ENCODE measurements at places on chromosomes 16 and 17. TPM values are rescaled to one million over a fixed set of nuclear protein-coding genes. Genes with fewer than 3 reads are reported as not detected.
A peak's percentile ranks its signal among the peaks of the same experiment; 100 is the strongest.

DNA sequence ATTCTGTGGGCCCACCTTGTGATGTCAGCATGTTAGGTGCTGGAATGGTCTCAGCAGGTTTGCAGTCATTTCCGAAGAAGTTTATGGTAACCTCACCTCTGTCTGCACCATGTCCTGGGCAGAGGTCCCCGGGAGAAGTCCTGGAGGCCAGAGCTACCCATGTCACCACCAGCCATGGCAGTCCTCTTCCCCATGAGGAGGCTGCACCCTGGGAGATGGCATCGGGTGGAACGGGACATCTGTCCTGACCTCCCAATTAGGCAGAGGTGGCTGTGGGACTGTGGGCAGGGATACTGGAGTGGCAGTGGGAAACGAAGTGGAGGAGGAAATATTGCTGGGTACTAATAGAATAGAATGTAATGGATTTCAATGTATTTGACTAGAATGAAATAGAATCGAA is 511.8 kb upstream of the WSB1 start:
- H3K27me3 ChIP-seq, result no peaks in the 10 kb centered on the region
- no peaks in the 10 kb centered on the region for H3K4me1 ChIP-seq
- no peaks in the 10 kb centered on the region for H3K36me3 ChIP-seq
- H3K27ac ChIP-seq, result no peak overlapping the region
- no peak overlapping the region for H3K4me3 ChIP-seq

PER1 gene
- 56.8 TPM for polyA plus RNA-seq

DNA sequence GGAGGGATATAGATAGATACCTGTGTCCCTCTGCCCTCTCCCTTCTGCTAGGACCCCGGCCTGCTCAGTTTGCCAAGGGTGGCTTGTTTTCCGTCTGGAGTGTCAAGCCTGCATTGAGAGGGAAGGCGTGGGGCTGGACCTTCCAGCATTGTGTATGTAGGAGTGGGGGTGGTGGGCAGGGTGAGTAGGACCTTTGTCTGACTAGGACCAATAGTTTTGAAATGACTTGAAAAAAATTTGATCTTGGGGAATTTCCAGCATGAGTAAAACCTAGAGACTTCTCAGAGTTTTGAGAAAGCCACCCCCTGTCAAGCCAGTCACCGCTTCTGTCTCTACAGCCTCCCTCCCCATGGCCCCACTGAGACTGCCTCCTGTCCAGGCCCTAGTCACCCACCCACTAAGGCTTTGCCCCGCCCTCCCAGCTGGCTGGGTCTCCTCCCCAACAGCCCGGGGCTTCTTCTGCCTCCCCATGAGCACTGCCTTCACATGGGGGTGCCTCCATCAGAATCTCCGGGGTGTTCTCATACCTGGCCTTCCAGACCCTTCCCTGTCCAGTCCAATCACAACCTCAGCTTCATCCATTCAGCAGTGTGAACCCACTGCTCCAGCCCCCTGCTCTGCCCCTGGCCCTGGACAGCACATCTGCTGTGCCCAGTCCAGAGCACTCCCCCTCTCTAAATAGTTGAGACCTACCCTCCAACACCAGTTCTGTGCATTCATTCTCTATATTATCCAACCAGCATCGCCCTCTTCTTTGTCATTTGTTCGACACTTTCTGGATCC is 207.0 kb downstream of the MSI2 start:
- H3K27ac ChIP-seq, result no peak overlapping the region
- peaks cover 25% of the 10 kb centered on the region for H3K4me1 ChIP-seq
- no peaks in the 10 kb centered on the region for H3K27me3 ChIP-seq
- no peak for DNase-seq

DNA sequence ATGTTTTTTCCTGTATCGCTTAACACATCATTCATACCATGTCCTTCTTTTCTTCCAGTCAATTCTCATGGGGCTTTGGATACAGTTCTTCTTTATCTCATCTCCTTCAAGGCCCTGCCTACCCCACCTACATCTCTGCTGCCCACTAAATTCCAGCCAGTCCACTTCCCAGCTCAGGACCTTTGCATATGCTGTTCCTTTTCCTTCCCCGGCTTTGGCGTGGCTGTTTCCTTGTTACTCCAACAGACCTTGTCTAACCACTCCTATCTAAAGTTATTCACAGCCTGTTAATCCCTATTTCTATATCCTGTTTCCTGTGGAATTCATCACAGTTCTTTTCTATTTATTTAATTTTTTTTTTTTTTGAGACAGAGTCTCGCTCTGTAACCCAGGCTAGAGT is 6.6 kb upstream of the STAT3 start:
- H3K4me1 ChIP-seq, result peaks cover 1% of the 10 kb centered on the region
- DNase-seq, result no peak
- no peaks in the 10 kb centered on the region for H3K27me3 ChIP-seq
- no peak overlapping the region for H3K4me3 ChIP-seq
- H3K27ac ChIP-seq, result no peak overlapping the region
- H3K36me3 ChIP-seq, result no peaks in the 10 kb centered on the region

GRCh38 chr17:28043741-28044140 is 1.3 kb downstream of the NLK start:
- no peak for DNase-seq
- peak overlapping the region; percentile 12 for H3K4me3 ChIP-seq
- no peak overlapping the region for H3K27ac ChIP-seq
- H3K36me3 ChIP-seq, result peaks cover 5% of the 10 kb centered on the region

DNA sequence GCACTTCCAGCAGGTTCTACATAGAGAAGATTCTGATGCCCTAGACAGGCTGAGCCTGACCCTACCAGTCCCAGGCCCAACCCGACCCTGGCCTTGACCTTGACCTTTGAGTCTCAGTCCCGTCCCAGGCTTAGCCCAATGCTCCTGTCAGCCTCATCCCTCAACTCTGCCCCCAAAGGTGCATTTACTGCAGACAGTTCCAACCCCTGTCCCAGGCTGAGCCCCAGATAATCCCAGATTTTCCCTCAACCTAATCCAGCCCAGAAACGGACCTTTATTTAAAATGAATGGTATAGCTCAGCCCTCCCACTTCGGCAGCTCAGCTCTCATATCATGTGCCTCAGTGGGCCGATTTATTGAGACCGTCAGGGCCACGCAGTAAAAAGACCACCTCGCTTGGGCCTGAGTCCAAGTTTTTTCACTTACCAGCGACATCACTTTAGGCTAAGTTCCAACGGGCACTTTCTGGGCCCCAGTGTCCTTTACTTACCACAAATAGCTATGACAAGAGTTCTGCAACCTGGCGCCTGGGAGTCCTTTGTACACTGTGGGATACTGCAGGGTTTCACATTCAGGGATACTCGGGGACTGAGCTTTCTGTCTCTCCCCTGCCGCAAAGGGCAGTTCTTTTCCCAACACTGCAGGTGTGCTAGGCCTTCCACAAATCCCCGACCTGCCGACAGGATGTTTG is 89.5 kb downstream of the WSCD1 start:
- no peak for DNase-seq
- H3K27ac ChIP-seq, result no peak overlapping the region
- no peak overlapping the region for H3K4me3 ChIP-seq
- peaks cover 17% of the 10 kb centered on the region for H3K27me3 ChIP-seq
- H3K36me3 ChIP-seq, result no peaks in the 10 kb centered on the region

DNA sequence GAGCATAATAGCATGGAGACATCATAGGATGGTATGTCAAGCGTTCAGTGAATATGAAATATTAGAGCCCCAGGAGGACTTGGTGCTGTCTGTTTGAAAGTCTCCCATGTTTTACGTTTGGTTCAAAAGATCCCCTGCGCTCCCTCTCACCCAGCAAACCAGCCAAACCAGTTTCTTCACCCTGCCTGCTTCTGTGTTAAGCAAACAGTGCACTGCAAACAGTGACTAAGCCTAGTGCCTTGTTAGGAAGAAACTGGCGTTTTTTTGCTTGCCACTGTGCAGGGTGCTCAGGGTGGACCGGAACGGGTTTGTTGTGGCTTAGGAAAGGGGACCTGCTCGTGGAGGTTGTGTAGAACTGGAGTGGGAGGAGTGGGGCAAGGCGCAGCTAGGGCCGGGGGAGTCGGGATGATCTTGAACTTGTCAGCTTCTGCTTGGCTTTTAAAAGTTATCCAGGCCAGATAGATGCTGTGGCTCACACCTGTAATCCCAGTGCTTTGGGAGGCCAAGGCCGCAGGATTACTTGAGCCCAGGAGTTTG is 7.7 kb downstream of the CDH1 start:
- H3K4me3 ChIP-seq, result no peak overlapping the region
- H3K36me3 ChIP-seq, result no peaks in the 10 kb centered on the region
- H3K27ac ChIP-seq, result no peak overlapping the region
- no peak for DNase-seq
- no peaks in the 10 kb centered on the region for H3K27me3 ChIP-seq

- peaks cover 77% of the 10 kb centered on the region for H3K4me1 ChIP-seq
- peak overlapping the region; percentile 99 for H3K27ac ChIP-seq
- peak overlapping the region; percentile 69 for H3K4me3 ChIP-seq
- no peaks in the 10 kb centered on the region for H3K27me3 ChIP-seq
These were observed 1.4 kb downstream of the MFAP4 start for GRCh38 chr17:19385521-19385983.

CKLF gene
- 211 TPM for polyA plus RNA-seq

DNA sequence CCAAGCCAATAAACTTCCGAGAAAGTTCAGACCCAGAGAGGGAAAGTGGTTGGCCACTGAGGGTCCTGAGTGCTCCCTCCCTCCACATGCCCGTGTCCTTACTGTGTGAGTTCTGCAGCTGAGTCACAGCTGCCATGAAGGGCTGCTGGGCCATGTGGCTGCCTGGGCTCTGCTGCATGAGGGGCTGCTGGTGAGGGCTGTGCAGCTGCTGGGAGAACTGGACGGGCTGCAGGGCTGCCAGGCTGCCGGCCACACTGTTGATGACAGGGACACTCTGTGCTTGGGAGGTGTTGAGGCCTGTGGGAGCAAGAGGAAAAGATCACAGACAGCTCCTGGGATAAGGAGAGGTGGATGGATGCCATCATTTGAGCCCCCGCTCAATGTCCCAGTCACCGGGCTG is 44.0 kb downstream of the HNF1B start:
- no peak overlapping the region for H3K4me3 ChIP-seq
- H3K27ac ChIP-seq, result no peak overlapping the region
- H3K4me1 ChIP-seq, result no peaks in the 10 kb centered on the region
- H3K27me3 ChIP-seq, result no peaks in the 10 kb centered on the region
- no peaks in the 10 kb centered on the region for H3K36me3 ChIP-seq

KRTAP4-5 gene
- polyA plus RNA-seq, result not detected

DNA sequence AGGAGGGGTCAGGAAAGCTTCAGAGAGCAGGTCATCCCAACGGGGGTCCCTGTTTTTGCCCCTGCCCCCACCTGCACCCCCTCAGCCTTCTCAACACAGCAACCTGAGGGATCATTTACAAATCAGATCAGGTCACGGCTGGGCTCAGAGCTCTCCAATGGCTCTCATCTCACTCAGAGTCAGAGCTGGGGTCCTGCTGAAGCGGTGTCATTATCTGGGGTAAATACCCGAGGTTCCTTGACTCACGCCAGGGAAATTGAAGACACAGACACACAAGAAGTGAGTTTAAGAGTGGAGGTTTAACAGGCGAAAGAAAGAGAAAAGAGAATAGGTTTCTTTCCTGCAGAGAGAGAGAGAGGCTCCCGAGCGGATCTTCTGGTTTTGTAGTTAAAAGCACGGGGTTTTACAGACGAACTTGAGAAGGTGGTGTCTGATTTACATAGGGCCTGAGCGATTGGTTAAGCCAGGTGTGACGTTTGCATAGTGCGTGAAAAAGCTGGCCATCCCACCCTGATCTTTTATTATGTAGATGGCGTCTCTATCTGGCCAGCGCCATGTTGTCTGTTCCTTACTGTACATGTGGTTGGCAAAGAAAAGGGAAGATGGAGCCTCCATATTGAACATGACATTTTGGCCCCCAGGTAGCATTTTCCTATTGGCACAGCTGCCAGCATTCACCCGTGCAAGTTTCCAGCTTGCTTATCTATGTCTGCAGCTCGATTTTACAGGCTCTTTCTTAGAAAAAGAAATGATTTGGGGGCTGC is 51.4 kb downstream of the WSB1 start:
- no peak overlapping the region for H3K27ac ChIP-seq
- DNase-seq, result no peak
- peaks cover 3% of the 10 kb centered on the region for H3K4me1 ChIP-seq
- no peak overlapping the region for H3K4me3 ChIP-seq

HASPIN gene
- polyA plus RNA-seq, result 1.4 TPM

TBC1D3C gene
- not detected for polyA plus RNA-seq

HBQ1 gene
- polyA plus RNA-seq, result 5.2 TPM

DNA sequence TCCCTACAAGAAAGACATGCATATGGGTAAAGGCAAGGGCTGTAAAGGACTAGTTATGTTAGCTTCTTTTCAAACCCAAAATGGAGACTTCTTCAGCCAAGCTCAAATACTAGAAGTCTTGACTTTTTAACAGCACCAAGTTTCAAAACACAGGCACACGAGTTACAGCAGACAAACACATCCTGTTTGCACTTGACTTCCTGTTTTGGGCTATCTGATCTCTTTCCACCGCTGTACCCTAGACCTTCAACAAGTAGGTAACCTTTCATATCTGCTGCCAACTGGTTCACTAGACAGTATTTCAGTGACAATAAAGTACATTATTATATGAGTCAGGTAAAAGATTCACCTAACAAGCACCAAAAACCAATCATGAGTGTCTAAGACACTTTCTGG is 12.3 kb downstream of the RFFL start:
- H3K36me3 ChIP-seq, result no peaks in the 10 kb centered on the region
- peaks cover 13% of the 10 kb centered on the region for H3K4me1 ChIP-seq
- no peak overlapping the region for H3K4me3 ChIP-seq
- DNase-seq, result no peak
- H3K27me3 ChIP-seq, result no peaks in the 10 kb centered on the region

RCVRN gene
- polyA plus RNA-seq, result not detected

- no peaks in the 10 kb centered on the region for H3K36me3 ChIP-seq
- no peak for DNase-seq
- H3K4me1 ChIP-seq, result no peaks in the 10 kb centered on the region
- H3K27ac ChIP-seq, result no peak overlapping the region
These were observed 319.1 kb downstream of the TOX3 start for GRCh38 chr16:52227851-52228250.

GRCh38 chr16:14678748-14679497 is 15.2 kb downstream of the PLA2G10 start:
- no peak overlapping the region for H3K27ac ChIP-seq
- H3K4me3 ChIP-seq, result no peak overlapping the region
- H3K36me3 ChIP-seq, result no peaks in the 10 kb centered on the region
- DNase-seq, result no peak

GRCh38 chr16:64973171-64973570 is 148.7 kb downstream of the CDH11 start:
- no peaks in the 10 kb centered on the region for H3K27me3 ChIP-seq
- no peak overlapping the region for H3K4me3 ChIP-seq
- no peak for DNase-seq
- H3K4me1 ChIP-seq, result peaks cover 12% of the 10 kb centered on the region
- no peak overlapping the region for H3K27ac ChIP-seq

MEOX1 gene
- 0.05 TPM for polyA plus RNA-seq

CSH1 gene
- polyA plus RNA-seq, result not detected

PRDM7 gene
- not detected for polyA plus RNA-seq

Measured in SK-N-SH (cell line).